ENCODE measurements at places on chromosomes 1 and 21.

DNA sequence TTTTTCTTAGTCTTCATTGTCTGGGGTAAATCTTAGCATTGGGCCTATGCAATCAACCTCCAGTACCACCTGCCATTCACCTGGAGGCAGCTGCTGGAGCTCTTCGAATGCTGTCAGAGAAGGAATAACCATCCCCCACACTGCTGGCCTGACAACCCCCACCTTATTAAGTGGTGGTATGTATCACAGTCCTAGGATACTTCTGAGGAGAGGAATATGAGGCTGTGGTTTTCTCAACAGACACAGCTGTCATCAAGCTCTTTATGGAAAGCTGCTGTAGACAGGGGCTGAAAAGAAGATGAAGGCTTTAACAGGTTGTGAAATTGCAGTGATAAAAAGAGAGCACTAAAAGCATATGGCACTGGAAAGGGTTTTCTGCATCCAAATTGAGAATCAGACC, 61.7 kb downstream of the TSEN15 start:
- no peak for DNase-seq

GRCh38 chr1:22654692-22655091, 1.7 kb downstream of the C1QB start:
- DNase-seq, result no peak

DNA sequence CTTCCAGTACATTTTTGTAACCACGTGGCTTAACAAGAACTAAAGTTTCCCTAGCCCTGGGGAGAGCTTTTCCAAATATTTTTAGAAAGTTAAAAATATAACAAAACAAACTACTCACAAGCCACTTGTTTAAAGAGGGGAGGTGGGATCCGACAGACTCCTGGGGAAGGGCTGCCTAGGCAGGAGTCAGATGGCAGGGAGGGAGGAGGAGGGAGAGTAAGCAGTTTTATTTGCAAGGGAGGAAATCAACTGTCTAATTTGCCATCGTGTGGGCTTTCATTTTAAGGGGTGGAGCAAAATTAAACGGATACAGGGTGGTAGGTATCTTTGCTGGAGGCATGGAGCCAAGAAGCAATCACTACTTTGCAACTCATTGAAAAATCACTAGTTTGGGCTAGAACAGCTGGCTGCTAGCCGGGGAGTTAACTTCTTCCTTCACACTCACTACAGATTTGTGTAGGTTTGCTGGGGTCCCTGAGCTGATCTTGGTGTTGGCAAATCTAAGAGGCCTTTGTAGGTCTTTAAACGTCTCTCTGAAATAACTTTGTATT, 8.8 kb downstream of the BARHL2 start:
- DNase-seq, result no peak

GRCh38 chr1:183827801-183828200, 22.9 kb downstream of the RGL1 start:
- no peak for DNase-seq

DNA sequence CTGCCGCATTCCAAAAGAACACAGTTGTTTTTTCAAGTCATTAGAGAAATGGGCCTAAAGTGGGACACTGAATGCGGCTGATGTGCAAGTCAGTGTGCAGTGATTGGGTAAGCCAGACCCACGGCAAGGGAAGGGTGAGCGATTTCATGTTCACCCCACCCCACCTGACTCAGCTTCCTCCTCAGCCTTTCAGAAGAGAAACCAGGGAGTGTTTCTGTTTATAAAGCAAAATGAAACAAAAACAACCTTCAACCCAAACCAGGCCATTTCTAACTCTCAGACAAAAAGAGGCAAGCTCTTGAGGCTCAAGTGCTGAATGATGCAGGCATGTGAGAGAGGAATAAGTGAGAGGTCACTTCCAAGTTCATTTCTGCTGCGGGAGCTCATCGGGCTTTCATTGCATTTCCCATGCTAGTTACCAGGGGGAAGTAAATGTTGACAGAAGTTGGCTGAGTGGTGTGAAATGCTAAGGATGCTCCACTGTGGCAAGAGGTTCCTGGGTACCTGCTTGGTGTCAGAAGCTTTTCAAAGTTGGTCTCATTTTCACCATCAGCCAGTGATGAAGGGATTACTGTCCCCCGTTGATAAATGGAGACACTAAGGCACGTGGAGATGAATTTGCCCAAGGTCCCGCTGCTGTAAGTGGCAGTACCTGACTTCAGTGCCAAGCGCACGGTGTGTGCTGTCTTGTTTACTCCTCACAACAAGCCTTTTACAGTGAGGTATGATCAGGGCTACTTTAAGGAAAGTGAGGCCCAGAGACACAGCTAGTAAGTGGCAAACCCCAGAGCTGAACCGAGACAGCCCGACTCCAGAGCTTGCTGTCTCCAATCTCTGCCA, 29.1 kb downstream of the STPG1 start:
- peak; percentile 63 for DNase-seq

DNA sequence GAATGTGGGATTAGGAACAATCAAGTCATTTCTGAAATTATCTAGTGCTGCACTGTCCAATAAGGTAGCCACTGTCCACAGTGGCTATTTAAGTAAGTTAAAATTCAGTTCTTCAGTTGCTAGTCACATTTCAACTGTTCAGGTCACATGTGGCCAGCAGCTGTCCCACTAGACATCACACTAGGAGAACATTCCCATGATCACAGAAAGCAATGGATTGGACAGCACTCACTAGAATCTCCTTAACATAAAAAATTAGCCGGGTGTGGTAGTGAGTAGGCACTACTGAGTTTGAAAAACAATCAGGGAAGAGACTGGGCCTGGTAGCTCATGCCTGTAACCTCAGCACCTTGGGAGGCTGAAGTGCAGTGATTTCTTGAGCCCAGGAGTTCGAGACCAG, 33.6 kb downstream of the NUP133 start:
- DNase-seq, result no peak

DNA sequence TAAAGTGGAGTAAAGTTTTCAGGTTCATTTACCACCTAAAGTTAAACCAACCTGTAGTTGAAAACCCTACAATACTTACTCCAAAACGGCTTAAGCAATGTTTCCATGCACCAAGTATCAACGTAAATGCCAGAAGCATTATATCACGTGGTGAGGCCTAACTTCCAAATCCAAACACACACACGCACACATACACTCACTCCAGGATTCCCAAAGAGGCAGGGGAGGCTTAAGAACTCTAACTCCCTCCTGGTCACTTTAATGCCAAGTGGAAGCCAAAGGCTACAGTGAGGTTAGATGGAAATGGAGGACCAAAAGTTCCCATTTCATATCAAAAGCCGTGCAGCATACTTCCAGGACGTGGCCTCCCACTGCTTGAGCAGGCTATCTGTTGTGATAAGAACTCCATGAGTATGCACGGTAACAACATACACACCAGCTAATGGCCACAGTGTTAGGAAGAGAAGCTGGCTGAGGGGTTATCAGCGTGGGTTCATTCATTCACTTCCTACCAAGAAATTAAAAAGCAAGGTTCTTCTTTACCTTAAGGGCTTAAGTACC, 224.1 kb downstream of the SLC45A1 start:
- no peak for DNase-seq

DNA sequence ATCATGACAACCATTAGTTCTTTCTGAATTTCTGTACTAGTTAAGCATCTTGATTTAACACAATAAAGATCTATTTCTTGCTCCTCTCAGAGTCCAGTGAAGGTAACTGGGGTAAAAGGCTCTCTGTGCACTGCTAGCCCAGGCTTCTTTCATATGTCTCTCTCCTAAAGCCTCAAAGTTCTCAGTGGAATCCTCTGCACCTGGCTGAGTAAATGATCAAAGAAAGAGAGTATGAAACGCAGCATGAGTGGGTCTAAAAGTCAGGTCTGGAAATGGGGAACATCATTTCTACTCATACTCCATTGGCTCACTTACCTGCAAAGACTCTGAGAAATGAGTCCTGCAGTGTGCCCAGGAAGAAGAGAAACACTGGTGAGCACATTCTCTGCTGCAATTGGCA, 418.5 kb downstream of the PTPRC start:
- no peak for DNase-seq

DNA sequence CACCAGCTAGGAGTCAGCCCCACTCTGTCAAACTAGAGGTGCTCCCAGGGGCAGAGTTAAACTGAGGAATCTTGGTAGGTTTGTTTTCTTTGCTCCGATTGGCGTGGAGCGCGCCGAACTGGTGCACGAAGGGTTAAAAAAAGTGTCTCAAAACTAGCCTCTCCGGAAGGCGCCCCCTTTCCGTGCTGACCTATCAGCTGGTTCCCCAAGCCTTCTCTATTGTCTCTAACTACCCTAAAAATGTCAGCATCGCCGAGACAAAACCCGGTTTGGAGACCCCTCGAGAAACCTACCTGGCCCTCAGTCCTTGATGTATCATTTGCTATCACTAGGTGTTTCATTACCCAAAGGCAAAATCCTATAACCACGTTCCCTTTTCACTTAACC, 2.2 kb downstream of the TGFB2 start:
- no peak for DNase-seq

- no peak for DNase-seq
Measured at GRCh38 chr1:88920845-88921244, 29.5 kb upstream of the GTF2B start.

DNA sequence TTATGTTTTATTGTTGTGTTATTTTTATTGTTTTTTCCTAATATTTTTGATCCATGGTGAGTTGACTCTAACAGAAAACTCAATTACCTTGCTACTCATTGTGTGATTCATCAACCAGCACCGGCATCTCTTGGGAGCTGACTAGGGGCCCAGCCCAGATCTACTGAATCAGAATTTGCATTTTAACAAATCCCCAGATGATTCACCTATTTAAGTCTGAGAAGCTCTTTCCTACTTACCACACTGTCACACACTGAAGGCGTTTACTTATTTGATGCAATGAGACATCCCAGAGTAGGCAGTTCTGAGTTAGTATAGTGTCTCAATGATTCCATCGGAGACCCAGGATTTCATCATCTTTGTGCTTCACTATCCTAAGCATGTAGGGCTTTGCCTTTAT, 416.6 kb downstream of the RWDD3 start:
- no peak for DNase-seq
